Stimulated activated CD8-positive, alpha-beta memory T cell treated with anti-CD3 and anti-CD28 coated beads, Interleukin-12 subunit alpha, Interleukin-12 subunit beta, amount 100 ng/mL, for 4 hours (primary cell): ENCODE measurements at places on chromosomes 12 and 14.

- DNase-seq: no peak
These were observed 204.7 kb upstream of the PELI2 start for GRCh38 chr14:55913324-55914025.

DNA sequence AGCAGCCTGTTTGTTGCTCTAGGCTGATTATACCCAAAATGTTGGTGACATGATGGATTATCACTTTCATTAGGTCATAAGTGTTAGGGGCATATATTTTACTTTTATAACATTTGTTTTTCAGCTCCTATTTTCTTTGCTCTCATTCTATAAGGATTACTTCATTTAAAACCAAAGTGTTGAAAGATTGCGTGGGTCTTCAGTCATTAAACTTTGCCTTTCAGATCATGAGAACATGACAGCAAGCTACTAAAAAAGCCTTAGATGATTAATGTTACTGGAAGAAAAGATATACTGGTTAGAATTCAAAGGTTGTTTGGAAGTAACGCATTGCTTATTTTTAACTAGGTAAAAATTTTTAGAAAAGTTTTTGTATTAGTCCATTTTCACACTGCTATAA lies 156.8 kb downstream of the ERC1 start:
- no peak for DNase-seq

GRCh38 chr12:4891866-4892265 lies 17.8 kb upstream of the KCNA1 start:
- no peak for DNase-seq

GRCh38 chr12:124390442-124391097 lies 95.7 kb downstream of the RFLNA start:
- DNase-seq: no peak

DNA sequence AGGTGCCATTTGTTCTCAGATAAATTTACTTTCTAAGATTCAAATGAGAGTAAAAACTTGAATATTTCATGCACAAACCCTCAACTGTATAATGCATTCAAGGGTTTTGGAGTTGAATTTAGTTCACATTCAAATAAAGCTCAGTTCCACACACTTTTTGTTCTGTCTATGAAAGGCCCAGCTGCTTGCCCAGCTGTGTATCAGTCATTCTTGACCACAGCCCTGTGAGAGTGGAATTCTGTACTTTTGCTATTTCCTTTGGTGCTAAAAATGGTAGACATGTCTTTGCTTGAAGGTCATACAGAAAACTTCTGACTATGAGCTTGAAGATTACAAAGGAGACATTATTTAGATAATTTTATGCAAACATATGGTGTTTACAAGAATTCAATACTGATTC lies 110.4 kb downstream of the KCNC2 start:
- no peak for DNase-seq

DNA sequence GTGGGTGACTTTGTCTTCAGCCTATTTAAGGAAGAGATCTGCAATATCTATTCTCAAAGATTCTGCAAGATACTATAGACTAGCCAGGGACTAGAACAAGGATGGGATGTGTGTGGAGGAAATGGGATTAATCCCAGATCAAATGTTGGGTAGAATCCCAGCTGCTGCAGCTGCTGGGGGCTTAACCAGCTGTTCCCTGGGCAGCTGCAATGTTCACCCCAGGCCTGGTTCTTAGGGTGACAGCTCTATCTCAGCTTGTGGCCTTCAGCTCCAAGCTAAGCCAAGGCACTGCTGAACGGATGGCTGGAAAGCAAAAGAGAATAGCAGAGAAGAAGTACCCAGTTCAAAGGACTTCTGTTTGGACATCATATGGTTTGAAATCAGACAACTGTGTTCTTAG lies 10.0 kb upstream of the RHEBL1 start:
- DNase-seq: no peak

DNA sequence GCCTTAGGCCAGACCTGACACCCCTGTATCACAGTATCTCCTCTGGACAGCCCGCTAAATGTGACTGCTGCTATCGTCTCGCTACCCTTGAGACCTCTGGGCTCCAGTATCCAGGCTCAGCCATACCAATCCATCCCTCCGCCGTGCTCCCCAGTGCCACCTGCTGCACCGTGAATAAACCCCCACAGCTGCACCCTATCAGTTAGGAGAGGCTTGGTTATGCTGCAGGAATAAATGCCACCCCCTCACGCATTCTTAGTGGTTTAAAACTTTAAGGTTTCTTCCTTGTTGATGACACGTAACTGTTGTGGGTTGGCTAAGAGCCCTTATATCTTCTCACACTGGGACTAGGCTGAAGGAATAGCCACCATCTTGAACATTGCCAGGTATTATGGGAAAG lies 12.1 kb downstream of the CCDC63 start:
- no peak for DNase-seq

DNA sequence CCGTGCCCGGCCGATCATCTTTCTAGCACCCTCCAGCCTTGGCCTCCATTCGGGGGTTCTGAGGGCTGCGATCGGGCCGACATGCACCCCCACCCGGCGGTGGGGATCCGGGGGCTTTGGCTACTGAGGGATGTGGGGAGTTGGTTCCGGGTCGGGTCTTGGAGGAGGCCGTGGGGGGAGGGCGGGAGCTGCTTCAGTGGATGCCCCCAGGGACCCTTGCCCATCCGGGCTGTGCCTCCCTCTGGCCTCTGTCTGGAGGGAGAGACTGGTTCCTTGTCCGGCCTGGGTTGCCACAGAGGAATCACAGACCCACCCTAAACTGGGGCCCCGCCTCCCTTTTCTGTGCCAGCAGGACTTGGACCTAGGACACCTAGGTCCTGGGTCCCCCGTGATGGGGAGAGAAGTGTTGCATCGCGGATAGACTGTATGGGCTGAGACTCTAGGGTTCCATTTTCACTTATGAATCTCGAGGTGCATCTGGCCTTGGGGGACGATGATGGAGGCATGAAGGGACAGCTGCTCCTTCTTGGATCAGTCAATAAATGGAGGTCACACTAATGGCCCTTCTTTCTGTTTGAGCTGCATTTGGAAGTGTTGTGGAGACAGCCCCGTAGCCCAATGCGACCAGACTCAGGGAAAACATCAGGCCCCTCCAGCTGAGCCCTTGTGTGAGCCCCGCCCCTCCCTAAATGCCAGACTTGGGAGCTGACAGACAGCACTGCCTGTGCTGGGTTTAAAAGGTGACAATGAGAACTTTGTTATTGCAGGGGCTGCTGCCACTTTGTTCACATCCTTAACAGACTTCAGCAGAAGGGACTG lies 577 bp downstream of the DTX3 start:
- DNase-seq: no peak

GRCh38 chr14:31962920-31963319 lies 114.2 kb upstream of the ARHGAP5 start:
- DNase-seq: no peak

DNA sequence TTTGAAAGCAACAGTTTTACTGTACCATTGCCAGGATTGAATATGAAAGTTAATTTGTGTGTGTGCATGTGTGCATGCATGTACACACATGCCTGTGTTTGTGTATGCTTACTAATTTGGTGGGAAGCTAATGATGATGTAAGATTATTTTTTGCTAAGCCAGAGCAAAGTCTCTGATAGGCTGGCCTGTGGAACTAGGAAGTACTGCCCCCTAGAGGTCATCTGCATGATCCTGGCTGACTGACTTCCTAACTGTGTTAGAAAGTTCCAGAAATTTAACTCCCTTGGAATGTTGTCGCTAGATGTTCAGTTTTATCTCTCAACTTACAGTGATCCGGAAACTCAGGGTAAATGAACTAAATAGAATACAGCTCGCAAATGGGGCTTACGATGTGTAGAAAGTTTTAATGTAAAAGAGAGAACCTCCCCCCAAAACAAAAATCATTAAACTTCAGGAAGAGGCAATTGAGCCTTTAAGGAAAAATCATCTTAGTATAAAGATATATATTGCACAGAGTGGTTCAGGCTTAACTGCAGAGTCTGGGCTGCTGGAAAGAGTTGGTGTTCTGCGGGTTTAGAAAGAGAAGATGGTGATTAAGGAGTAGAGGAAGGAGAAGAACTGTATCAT lies 34.3 kb upstream of the SLC38A1 start:
- DNase-seq: no peak

DNA sequence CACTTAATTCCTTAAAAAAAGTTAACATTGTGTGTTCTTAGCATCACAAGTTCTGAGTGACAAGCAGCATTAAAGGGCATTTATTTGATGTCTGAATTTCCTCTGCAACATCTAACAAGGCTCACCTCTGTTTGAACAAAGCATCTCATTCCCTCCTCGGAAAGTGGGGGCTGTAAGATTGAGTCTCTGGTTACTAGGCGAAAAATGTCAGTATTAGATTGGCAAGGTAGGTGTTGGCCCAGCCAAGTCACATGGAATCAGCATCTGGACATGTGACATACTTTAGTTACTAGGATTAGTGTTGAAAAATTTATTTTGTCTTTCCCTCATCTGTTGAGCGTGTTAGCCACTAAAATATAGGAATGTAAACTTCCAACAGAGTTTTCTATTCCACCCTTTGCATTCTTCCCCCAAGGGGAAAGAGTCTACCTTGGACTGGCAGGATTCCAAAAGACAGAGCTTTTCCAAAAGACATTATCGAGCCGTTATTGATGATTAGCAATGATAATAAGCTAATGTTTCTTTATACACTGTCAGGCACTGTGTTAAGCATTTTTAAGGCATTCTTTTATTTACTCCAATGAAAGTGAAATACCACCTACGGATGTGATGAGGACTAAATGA lies 194.9 kb upstream of the BTG1 start:
- no peak for DNase-seq

- no peak for DNase-seq
These were observed 990.2 kb upstream of the ATXN7L3B start for GRCh38 chr12:73547421-73547820.

- no peak for DNase-seq
These were observed 69.7 kb downstream of the TSPAN11 start for GRCh38 chr12:30996255-30996654.

- DNase-seq: no peak
These were observed 84.1 kb upstream of the MED13L start for GRCh38 chr12:116361414-116362223.

- no peak for DNase-seq
These were observed 137.3 kb downstream of the TTC7B start for GRCh38 chr14:90678846-90679362.

GRCh38 chr12:76375939-76376338 lies 27.7 kb upstream of the BBS10 start:
- no peak for DNase-seq

DNA sequence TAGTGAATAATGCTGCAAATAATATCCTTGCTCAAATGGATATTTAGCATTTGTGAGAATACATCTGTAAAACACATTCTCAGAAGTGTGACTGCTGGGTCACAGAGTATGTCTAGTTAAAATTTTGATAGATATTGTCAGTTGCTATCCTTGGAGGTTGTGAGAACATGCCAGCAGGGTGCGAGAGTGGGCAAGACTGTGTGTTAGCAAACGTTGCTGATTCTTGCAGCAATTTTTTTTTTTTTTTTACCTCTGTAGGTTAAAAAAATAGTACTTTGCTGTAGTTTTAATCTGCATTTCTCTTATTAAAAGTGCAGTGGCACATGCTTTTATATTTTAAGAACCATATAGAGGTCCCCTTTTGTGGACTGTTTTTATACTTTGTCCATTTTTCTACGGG lies 4.5 kb upstream of the NYNRIN start:
- DNase-seq: no peak

- DNase-seq: no peak
These were observed 39.8 kb upstream of the PPP1R13B start for GRCh38 chr14:103887170-103887501.

DNA sequence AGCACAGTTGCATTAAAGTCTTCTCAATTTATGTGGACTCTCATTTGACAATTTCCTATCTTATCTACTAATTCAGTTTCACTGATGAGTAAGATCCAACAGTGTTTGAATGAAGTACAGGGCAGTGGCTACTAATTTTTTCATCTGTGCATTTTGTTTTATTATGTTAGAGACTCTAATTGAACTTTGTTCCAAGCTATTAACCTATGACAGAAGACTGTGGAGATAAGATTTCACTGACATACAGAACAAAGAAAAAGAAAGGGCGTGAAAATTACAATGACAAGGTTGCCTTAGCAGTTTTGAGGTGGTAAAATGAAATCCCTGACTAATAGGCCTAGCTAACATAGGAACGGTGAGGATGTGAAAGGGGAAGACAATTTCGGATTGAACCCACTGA lies 153.2 kb upstream of the SOX5 start:
- no peak for DNase-seq

DNA sequence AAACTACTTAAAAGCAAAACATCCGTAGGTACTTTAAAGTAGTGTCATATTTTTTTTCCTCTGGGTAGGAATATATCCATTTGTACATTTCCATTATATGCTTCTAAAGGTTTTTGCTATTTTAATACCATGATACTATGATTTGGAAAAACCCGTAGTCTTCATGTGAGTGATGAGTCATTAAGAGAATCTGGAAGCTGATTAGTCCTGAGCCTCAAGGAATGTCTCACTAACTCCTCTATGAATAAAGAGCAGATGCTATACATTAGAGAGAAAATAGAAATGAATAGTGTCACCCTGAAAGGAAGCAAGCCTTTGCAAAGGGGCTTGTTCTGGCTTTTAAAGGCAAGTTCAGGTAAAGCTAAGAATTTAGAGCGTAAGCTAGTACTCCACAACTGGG lies 432.1 kb downstream of the CCDC91 start:
- DNase-seq: no peak

GRCh38 chr12:47222520-47223030 lies 142.8 kb upstream of the AMIGO2 start:
- no peak for DNase-seq

DNA sequence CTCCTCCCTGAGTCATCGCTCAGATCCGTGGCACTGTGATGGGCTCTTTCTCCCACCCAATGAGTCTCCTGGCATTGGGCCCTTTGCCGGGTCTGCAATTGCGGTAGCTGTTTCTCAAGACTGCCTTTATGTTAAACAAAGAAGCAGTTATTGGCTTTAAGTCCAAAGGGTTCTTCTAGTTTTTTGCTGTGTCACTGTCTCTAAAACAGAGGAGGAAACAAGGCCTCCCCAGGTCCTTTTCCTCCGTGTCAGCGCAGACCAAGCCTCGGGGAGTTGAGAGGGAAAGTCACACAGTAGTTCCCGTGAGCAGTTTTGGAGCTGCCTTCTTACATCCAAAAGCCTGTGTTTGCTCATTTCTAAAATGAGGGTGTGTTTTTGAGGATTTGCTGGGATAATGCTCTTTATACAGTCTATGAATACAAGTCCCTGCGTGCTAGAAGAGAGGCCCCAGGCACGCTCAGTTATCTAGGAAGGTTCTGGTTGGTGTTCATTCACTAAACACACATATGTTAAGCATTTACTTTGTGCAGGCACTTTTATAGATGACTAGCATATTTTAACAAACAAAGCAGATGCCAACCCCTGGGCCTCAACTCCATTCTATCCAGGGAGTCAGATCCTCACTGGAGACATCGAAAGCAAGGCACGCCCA lies 126.0 kb upstream of the PZP start:
- DNase-seq: no peak

DNA sequence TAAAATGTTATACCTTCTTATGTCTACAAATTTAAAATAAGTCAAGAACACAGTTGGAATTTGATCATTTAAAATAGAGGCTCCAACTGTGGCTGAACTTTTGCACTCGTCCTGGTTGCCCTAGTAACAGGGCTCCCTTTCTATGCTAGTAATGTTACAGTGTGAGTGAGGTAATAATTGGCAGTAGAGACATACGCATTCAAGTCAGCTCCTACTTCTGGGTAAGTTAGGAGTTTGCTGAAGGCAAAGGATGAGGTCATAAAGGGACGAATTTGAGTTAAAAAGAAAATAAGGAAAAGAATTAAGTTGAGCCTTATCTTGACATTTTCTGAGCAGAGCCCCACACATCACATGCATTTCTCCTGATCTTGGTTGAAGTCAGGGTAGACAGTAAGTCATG lies 129.1 kb downstream of the TMEM117 start:
- no peak for DNase-seq
